ENCODE measurements at places on chromosomes 16 and 17.

DNA sequence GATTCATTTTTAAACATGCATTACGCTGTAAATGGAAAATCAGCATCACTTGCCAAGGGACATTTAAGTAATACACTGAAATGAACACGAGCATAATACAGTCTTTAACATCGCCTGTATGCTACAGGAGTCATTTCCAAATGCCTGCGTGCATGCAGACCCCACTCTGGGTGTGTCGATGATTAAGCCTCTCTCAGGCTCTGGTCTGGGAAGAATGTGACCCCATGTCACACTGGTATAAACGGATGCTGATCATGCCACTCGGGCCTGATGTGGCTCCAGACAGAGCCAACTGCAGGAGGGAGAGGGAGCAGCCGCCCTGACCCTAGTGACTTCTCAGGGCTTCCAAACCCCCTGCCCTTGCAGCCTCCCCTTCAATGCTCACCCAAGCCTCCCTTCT, 10.8 kb downstream of the EMP2 start:
- no peak for DNase-seq

GRCh38 chr16:73323880-73324279, 276.0 kb upstream of the ZFHX3 start:
- no peak for DNase-seq

- DNase-seq = no peak
Measured at GRCh38 chr16:29698484-29699323, 19.7 kb downstream of the QPRT start.

DNA sequence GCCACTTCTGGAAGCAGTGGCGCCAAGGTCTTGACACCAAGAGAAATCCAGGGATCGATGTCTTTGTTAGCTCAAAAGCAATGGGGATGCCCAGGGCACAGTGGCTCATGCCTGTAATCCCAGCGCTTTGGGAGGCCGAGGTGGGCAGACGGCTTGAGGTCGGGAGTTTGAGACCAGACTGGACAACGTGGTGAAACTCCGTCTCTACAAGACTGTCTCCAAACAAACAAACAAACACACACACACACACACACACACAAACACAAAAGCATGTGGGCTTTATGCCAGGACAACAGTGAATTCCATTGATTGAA, 22.4 kb upstream of the FAAP100 start:
- no peak for DNase-seq

DNA sequence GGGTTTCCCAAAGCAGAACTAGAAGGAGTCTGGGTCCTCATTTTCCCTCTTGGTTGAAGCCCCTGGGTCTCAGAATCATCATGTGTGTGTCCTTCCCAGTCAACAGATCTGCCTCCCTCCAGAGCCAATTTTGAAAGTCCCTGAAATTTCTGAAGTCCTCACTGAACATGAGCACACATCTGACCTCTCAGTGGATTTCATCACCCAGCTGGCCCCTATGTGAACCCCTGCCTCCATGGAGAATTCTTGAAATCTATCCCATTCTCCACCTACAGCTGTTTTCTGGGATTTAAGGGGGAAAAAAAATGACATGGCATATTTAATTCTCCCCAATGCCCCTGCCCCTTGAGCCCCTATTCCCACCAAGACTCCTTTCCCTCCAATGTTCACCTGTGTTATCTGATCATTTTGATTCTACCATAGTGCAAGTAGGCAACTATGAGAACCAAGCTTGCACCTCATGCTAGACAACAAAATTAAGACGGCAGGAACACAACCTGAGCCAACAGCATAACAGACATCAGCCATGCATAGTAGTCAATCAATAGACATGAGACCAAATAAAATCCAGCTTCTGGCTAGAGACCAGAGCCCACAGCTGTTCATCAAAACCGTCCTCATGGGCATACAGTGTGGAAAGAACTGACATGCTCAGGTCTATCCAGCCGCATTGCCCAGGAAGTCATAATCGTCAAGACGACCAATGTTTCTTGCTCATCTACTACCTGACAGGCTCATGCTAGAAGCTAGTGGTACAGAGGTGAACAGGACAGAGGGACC, 14.9 kb downstream of the SOX9 start:
- no peak for DNase-seq

GRCh38 chr17:28004344-28004743, 38.1 kb upstream of the NLK start:
- DNase-seq = no peak

DNA sequence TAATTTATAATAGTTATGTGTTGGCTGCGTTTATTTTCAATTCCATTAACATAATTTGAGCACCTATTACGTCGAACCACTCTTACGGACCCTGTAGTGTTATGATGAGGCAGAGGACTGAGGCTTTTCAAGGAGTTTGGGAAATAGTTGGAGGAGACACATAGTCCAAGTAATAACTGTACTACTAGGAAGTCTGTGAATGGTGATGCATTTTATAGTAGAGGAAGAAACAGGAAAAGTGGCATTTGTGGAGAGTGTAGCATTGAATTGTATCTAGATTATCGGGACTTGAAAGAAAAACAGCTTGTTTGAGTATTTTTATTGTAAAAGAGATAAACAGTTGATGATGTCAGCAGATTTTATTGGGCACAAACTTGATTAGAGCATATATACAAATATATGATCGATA, 1.7 kb downstream of the NFATC3 start:
- DNase-seq = no peak

DNA sequence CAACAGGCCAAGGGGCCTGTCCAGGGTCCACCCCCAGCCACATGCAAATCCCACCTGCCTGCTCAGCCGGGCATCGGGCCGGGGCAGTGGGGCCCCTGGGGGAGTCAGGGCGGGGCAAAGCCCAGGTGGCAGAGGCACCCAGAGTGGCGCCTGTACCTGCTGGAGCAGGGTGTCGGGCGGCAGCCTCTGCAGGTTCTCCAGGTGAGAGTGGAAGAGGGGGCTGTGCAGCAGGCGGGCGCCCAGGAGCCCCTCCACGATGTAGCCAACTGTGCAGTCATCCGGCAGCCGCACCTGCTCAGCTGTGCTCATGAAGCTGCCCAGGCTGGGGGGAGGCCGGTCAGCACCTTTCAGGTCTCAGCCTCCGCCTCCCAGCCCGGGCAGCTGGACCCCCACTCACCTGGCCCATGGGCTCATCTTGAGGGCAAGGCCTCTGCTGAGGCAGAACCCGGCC, 2.1 kb downstream of the RFNG start:
- DNase-seq = no peak

GRCh38 chr17:9371019-9371418, 204.6 kb downstream of the STX8 start:
- no peak for DNase-seq

DNA sequence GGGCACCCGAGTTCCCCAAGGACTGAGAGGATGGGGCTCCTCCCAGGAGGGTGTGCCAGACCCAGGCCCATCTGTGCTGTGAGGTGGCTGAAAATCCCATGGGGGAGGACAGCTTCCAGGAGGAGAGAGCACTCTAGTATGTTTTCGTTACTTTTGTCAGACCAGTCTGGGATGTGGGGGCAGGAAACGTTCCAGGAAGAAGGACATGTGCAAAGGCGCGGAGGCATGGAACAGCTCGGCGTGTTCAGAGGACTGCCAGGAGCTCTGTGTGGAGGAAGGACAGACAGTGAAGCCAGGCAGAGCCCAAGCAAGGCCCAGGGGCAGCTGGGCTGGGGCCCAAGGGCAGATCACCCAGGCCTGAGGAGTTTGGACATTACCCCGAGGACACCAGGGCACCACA, 7.0 kb downstream of the CA4 start:
- no peak for DNase-seq

DNA sequence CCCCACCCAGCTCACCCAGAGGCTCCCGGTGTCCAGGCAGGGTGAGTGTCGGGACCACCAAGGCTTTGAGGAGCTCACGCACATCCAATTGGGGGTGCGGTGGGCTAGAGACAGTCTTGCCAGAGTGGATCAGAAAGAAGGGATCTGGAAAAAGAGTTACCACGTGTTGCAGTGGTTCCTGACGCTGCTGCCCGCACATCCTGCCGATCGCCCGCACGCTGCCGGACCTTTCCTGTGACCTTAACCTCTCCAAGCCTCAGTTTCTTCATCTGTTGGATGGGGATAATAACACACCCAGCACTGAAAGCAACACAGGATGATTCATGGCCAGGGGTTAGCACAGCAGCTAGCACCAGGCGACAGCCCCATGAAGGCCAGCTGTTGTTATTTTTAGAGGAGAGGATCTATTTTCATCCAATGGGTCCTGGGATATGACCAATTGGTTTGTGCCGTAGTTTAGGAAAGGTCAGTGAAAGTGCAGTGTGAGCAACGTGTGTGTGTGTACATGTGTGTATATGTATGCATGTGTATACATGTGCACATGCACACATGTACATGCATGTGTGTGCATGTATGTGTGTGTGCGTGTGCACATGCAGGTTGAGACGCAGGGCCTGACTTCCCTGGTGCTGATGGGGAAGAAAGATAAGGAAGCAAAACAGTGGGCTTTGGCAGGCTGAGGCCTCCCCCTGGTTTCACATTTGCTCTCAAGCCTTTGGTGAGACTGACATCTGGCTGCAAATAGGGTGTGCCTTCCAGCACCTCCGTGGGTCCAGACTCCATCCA, 2.5 kb downstream of the ITGAX start:
- no peak for DNase-seq

GRCh38 chr17:80471922-80472321, 4.5 kb downstream of the NPTX1 start:
- DNase-seq = no peak

DNA sequence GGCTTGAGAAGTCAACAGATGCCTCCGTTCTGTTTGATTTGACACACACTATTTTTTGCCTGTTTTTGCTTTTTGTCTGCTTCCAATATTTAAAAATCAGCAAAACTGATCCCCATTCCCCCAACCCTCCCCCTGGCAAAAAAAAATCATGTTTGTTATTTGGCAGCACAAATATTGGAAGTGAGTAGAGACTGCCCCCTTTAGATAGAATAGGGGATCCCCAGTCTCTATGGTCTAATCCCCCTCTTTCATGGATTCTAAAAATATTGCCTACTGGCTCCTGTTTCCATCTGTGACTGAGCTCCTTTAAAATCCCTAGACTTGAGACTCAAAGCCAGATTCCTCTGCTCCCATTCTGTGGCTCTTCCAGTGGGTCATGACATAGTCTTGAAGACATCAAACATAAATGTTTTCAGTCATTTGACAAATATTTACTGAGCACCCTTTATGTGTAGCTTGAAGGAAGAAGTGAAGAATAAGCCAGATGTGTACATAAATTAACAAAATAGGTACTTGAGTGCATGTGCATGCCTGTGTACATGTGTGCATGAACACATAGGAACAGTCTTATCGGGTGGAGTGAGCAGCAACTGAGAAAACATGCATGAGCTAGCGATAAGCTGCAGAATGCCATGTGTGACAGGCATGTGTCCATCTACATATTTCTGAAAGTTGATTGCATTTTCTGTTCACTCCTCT, 101.2 kb downstream of the SALL1 start:
- no peak for DNase-seq

GRCh38 chr16:89200124-89200849, at the start of gene SLC22A31:
TSS of gene SLC22A31 (minus strand) at chr16:89200537. CDS start at chr16:89200501, 36 bp downstream.
- no peak for DNase-seq

DNA sequence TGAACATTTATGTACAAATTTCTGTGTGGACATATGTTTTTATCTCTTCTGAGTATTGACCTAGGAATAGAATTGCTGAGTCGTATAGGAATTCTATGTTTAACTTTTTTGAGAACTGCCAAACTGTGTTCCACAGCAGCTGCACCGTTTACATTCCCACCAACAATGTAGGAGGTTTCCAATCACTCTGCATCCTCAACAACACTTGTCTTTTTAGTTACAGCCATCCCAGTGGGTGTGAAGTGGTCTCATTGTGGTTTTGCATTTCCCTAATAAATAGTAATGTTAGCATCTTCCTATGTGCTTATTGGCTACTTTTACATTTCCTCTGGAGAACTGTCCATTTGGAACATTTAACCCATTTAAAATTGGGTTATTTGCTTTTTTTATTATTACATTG, 36.6 kb upstream of the NACA2 start:
- DNase-seq = no peak

DNA sequence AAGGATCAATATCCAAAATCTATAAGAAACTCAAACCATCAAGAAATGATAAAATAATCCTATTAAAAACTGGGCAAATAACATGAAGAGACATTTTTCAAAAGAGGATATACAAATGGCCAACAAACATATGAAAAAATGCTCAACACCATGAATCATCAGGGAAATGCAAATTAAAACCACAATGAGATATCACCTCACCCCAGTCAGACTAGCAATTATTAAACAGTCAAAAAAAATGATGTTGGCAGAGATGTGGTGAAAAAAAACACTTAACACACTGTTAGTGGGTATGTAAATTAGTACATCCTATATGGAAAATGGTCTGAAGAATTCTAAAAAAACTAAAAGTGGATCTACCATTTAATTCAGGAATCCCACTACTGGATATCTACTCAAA, 379.0 kb upstream of the SOX9 start:
- DNase-seq = no peak

DNA sequence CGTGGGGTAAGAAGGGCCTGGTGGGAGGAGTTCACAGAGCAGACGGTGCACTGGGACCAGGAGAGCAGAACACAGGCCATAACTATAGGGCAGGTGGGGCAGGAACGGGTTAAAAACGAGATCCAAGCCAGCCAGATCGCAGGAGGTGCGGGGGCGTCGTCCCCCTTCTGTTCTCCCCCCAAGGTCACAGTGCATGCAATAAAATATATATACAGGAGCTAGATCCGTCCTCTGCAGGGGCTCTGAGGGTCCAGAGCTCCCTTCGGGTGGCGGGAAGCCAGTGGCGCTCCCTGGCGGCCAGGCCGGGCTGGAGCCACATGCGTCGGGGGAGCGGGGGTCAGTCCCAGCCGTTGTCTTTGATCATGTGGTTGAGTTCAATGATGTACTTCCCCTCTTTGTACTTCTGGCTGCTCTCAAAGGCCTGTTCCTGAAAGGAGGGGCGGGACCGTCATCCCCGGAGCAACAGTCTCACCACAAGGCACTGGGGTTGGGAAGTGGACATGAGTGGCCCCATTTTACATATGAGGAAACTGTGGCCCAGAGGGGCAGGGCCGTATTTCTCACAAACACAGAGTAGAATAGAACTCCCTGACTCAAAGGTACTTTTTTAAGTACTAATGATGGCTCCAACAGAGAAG, 768 bp upstream of the TBX6 start:
- peak; percentile 23 for DNase-seq

DNA sequence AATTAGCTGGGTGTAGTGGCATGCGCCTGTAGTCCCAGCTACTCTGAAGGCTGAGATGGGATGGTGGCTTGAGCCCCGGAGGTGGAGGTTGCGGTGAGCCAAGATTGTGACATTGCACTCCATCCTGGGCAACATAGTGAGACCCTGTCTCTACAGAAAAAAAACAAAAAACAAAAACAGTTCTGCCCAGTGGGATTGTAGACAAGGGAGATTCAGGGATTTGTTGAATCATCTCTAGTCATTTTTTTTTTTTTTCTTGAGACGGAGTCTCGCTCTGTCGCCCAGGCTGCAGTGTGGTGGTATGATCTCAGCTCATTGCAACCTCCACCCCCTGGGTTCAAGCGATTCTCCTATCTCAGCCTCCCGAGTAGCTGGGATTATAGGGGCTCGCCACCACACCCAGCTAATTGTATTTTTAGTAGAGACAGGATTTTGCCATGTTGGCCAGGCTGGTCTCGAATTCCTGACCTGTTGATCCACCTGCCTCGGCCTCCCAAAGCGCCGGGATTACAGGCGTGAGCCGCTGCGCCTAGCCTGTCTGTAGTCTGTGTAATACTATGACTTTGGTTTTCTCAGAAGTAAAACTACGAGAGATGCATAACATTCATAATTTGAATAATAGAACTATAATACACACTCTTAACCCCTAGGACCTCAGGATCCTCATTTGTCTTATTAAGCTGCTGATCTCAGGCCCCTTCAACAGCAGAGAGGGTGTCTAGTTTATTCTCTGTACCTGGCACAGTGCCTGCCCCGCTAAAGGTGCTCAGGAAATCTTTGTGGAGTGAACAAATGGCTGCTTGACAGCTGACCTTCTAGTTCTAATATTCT, 1.4 kb downstream of the TEN1 start:
- DNase-seq = no peak
